ENCODE measurements at places on chromosomes 12 and 14.

DNA sequence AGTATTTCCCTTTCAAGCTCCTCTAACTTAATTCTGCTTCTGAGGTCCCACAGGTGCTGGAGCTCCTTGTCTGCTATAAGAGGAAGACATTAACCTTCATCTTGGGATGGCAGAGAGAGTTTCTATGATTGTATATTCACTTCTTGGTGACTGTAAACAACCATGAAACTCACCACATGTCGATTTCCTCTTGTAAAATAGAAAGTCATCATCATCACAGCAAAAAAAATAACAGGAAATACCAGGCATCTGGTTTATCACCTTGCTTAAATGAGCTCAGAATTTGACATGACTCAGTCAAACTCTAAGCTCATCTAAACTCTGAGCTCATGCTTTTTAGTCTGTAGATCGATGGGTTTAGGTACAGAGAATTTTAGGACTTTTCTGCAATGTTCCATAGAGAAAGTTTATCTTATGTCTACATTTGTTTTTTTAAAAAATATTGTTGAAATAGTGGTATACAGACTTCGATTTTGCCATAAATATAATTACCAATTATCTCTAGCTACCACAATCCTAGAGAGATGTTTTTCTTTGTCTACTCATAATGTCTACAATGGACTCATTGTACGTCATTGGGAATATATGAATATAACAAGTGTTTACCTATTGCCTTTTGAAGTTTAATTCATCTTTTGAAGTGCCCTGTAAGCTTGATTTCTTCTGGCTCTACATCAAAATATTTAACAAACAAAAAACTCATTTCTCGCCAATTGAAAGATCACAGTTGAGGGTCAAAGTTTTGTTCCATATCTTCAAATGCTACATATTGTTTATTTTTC, 58.4 kb downstream of the IGF1 start:
- DNase-seq = peak; percentile 56

GRCh38 chr14:94374749-94375260, 13.6 kb downstream of the SERPINA1 start:
- DNase-seq = peak; percentile 40

GRCh38 chr12:95836185-95836609, 22.6 kb upstream of the SNRPF start:
- DNase-seq = peak; percentile 86

DNA sequence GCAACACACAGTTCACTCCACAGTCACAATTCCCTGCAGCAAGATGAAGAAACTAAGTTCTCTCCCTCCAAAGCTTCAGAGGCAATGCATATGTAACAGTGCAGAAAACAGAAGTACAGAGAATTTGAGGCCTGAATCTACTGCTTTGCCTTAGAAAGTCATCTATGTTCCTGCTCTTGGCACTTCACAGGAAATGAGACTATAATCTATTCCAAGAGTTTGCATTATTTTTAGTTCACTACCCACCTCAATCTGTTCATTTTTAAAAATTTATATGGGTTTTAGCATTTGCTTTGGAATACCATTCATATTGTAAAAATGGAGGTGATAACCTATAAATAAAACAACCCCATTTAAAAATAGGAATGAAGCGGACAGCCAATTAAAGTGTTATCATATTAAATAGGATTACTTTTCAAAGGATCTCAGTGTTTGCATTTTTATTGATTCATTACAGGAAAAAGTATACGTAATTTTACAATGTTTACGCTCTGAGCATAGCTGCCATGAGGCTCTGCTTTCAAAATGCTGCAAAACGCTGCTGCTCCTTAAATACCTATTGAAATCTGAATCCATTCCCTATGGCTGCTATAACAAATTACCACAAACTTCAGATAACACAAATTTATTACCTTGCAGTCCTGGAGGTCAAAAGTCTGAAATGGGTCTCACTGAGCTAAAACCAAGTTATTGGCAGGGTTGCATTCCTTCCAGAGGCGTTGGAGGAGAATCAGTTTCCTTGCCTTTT, 60.0 kb downstream of the ARMH4 start:
- no peak for DNase-seq

DNA sequence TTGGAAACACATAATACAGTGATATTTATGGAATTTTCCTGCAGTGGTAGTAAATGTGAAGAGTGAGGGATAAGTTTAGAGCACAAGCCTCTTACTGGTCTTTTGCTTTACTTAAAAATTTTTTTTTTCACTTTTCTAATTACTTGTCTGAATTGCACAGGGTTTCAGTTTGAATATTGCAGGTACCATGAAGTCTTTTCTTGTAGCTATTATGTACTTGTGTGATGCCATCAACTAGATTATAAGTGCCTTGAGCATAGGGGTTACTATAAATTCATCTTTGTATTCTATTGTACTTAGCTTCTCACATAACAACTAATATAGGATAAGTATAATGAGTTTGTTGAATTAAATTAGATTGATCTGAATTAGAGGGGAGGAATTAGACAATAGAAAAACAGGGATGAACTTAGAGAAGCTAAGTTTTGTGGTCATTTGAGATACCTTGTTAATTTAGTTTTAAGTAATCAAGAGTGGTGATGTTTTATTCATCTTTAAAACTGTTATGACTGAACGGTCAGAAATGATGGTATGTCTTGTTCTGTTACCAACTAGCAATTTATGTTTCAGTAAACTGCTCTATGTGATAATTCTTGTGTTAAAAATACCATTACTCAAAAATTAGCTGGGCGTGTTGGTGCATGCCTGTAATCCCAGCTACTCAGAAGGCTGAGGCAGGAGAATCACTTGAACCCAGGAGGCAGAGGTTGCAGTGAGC, 42.1 kb downstream of the CCDC91 start:
- DNase-seq = no peak

DNA sequence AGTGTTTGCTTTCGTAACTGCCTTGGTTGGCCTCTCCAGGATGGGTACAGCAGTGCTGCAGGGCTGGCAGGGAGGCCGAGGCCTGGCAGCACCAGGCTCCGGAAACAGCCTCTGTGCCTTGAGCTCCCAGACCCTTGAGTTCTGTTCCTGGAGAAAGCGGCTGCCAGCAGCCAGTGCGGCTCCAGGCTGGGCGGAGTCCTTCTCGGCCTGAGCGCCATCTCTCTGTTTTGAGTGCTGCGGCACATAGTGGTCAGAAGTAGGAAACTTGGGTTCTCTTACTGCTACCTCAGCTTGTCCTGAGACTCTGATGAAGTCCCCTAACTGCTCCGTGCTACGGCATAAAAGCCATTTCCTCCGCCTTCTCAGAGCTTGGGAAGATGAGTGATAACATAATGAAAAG, 65.9 kb downstream of the KCNA1 start:
- DNase-seq = no peak

DNA sequence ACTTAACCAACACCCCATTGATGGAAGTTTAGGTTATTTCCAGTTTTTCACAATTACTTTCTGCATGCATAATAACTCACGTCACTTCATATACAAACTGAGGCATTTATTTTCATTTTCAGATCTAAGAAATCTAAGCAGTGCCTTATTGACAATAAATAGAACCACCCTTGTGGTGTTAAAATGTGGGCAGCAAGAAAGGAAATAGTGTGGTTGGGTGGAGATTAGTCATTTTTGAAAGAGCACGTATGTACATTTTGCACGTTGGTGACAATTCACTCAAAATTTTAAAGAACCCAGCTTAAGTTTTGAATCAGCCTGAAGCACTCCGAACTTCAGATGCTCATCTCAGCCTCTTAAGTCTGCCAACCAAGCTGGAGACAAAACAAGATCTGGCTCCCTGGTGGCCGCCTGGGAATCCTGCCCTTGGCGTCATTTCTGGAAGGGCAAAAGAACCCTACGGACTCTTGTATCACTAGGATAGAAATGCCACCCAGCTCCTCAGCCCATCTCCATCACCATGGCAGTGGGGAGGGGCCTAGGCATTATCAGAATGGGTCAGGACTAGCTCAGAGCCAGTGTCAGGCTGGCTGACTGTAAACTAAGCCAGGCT, 89.5 kb upstream of the BCL2L14 start:
- DNase-seq = peak; percentile 63

DNA sequence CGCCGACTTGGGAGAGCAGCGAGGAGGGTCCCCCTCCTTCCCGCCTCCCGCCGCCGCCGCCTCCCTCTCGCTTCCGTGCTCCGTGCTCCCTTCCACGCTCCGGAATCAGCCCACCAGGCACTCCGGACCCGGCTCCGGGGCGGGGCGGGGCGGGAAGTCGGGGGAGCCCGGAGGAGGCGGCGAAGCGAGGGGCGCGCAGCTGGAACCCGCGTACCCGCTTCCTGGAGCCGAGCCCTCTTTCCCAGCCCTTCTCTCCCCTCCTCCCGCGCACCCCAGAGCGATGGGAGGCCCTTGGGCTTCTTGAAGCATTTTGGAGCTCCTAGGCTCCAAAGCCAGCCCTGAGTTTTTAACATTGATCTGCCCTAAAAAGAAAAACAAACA, at the start of gene SYNDIG1L:
TSS of gene SYNDIG1L (minus strand) at position 9 of the 381 bp plus-strand sequence. CDS start 16,466 bp downstream, outside the sequence.
- no peak for DNase-seq

GRCh38 chr14:67680121-67680602, 5.7 kb upstream of the VTI1B start:
- DNase-seq = peak; percentile 96

GRCh38 chr12:2959192-2959504, at the start of gene TEAD4:
Gene TEAD4 (plus strand): TSS chr12:2959397.
- peak; percentile 90 for DNase-seq

- no peak for DNase-seq
Observed at GRCh38 chr14:68955164-68955850, 23.8 kb downstream of the ACTN1 start.
